ENCODE measurements at places on chromosomes 7 and 10. TPM values are rescaled to one million over a fixed set of nuclear protein-coding genes. Genes with fewer than 3 reads are reported as not detected.
A peak's percentile ranks its signal among the peaks of the same experiment; 100 is the strongest.

DNA sequence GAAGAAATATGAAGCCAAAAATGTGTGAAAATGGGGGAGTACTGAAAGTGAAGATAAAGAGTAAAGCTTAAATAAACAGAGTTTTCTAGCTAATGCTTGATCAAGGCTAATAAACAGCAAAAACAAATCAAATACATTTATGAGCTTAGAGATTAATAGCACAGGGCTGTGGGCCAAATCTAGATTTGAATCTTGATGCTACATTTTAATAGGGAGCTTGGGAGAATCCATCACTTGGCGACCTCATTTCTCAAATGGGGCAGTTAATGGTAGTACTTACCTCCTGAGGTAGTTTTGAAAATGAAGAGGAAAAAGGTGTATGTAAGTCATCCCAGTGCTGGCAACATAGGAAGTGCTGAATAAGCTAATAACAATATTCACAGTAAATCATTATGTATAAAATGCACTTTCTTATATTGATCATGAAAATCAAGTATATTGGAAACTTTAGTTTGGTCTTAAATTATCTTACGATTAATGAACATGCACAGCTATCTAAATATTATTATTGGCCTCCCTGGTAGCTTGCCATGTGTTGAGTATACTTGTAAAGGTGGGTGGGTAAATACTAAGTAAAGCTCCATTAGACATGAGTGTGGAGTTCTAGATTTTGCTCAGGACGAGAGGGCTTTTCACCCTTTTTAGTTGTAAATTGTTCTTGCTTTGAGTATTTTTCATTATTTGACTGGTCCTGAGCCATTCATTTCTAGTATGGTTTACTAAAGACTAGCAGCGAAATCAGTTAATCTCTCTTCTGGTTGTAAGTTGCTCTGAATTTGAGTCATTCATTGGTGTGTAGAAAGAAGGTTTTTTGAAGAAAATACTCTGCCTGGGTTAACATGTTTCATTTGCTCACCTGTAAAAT lies 5.1 kb downstream of the BICC1 start:
- no peak for DNase-seq

- DNase-seq: no peak
These were observed 159.6 kb upstream of the SLC26A5 start for GRCh38 chr7:103605640-103606039.

DNA sequence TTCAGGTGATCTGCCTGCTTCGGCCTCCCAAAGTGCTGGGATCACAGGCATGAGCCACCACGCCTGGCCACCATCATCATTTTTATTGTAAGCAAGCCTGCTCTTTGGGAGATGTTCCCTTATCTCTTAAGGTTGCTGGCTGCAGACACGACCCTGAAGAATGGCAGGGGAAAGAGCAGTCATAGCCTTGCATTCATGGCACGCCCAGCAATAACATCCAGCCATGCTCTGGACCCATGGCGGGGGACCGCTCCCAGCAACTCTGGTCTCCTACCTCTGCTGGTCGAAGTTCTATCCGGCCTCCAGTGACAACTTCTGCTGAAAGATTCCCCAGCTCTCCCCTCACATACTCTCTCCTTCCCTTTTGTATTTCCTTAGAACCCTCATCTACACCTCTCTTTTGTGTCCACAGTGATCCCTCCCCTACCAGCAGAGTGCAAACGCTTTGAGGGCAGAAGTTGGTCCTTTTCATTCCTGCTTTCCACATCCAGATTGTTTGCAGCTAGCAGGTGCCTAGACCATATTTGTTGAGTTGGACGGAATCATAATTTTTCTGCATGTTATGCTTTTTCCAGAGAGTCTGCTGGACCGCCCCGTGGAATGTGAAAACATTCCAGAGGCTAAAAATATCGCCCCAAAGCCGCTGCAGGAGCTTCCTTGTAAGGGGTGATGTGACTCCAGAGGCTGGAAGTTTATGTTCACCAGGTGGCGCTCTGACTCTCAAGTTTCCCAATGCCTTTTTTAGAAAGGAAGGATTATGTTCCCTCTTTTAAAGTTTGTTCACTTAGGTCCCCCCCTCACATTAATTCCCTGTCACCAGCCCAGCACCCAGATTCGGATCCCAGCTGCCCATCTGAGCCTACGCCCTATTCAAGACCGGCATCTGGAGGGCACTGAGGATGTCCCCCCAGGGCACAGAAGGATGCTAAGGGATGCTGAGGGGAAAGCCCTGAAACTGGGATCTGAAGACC lies 4.3 kb upstream of the MARVELD1 start:
- peak; percentile 68 for DNase-seq

DNA sequence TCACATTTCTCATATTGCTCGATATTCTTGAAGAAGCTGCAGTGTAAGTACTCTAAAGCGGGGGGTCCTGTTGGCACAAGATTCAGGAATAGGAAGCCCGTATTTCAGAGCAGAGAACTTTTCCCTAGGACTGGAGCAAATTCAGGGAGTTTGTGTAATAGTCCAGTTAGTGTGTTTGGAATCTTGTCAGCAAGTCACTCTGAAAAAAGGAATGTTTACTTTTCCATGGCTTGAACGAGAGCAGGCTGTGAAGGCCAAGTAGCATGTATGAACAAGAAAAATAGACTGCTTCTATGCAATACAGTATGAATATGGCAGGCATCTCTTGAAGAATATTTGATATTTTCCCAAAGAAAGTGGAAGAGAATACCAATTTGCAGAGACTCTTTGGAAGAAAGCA lies 39.8 kb downstream of the CDC123 start:
- DNase-seq: no peak

- DNase-seq: no peak
These were observed 15.2 kb downstream of the OAT start for GRCh38 chr10:124403548-124403947.

DNA sequence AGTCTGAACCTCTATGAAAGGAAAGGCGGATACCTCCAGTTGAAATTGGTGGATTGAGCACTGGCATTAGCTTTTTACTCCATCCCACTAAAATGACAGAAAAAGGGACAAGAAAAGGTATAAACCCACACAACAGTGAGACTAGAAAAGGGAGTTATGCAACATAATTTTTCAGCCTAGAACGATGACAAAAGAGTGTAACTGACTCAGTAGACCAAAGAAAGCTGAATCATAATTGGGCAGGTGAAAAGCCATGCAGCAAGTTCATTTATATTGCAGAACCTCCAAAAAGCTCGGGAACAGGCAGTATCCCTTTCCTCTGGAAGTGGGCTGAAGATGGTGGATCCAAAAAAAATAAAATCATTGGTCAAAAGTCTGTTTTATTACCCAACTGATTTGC lies 30.5 kb upstream of the ZCCHC24 start:
- DNase-seq: no peak

- no peak for DNase-seq
These were observed 262.0 kb downstream of the GLI3 start for GRCh38 chr7:41974870-41975557.

The OR2A1 gene
- not detected for total RNA-seq

GRCh38 chr10:132449051-132449810 lies 52.2 kb downstream of the PWWP2B start:
- no peak for DNase-seq

The STRIP2 gene
- 0.50 TPM for total RNA-seq

DNA sequence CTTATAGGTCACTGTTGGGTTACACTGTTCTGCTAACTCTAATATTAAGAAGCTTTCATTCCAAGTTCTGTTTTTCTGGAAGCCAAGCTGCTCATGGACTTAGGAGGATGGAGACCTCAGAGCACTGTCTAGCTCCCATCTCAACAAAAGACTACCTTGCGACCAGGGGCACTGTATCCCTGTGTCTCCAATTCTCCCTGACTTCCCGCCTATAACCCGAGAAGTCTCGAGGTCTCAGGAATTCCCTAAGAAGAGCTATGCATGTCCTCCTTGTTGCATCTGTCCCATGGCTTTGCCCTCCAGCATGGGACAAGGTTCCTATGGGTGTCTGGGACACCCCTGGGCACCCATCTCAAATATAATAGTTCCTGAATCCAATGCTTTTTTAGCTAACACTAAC lies 31.2 kb downstream of the BTBD16 start:
- no peak for DNase-seq

The PRPS1L1 gene
- total RNA-seq: not detected

GRCh38 chr7:101953248-101953819 lies 135.9 kb downstream of the CUX1 start:
- DNase-seq: no peak

DNA sequence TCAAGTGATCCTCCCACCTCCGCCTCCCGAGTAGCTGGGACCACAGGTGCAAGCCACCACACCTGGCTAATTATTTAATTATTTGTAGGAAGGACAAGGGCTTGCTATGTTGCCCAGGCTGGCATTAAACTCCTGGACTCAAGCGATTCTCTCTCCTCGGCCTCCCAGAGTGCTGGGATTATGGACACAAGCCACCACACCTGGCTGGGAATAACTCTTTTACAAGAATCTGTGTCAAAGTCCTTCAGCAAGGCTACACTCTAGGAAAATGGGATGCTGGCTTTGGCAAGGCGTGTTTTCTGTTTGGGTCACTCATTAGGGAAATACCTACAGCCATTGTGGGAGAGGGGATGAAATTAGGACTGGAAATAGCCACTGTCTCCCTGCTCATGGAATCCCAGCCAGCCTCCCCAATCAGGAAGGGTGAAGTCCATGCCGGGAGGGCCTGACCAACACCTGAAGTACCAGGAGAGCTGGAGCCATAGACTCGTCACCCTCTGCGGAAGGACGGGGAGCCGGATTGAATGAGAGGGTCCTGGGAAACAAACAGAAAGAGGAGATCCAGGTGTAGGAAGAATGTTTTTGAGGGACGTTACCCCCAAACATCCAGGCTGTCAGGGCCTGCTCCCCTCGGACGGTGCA lies 72.2 kb upstream of the MYL10 start:
- no peak for DNase-seq

- DNase-seq: no peak
These were observed 20.3 kb downstream of the PPIF start for GRCh38 chr10:79367426-79368189.

The PLEKHS1 gene
- total RNA-seq: not detected

DNA sequence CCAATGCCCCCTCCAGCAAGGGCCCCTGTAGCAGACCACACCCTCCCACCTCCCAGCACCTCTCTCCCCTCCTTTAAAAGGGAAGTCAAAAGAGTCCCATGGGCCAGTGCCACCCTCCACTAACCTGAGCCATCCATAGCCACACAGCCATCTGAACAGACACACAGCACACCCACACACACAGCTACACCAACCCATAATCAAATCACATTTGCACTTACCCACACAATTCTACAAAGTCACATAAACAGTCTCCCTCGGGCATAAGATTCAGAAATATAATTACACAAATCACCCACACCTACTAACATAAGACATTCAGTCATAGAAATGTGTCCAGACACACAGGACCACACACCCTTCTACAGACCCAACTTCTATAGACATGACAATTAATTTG lies 96.3 kb downstream of the HIF1AN start:
- no peak for DNase-seq

All from omental fat pad (tissue), 4 donors.